Breast epithelium (tissue), 4 donors: ENCODE measurements at places on chromosomes 2 and 18. TPM values are rescaled to one million over a fixed set of nuclear protein-coding genes. Genes with fewer than 3 reads are reported as not detected.
A peak's percentile ranks its signal among the peaks of the same experiment; 100 is the strongest.

DNA sequence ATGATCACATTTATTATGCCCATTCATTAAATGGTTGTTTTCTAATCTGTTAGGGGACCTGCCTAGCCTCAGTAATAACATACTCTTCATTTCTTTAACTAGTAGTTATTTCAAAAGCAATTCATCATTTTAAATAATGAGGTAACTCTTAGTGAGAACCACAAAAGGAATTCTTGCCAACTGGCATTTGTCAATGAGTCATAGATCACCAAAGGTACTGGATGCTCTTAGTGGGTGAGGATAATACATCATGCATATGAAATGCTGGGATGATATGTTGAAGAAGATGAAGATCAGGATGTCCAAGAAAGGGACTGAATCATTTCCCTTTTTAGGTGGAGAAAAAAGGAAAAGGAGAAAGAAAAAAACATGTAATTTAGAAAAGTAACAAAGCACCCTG lies 826.2 kb upstream of the DDX18 start:
- H3K36me3 ChIP-seq: no peaks in the 10 kb centered on the region
- H3K4me1 ChIP-seq: no peaks in the 10 kb centered on the region
- no peak overlapping the region for H3K4me3 ChIP-seq
- no peak overlapping the region for H3K27ac ChIP-seq
- no peaks in the 10 kb centered on the region for H3K27me3 ChIP-seq
- DNase-seq: no peak

DNA sequence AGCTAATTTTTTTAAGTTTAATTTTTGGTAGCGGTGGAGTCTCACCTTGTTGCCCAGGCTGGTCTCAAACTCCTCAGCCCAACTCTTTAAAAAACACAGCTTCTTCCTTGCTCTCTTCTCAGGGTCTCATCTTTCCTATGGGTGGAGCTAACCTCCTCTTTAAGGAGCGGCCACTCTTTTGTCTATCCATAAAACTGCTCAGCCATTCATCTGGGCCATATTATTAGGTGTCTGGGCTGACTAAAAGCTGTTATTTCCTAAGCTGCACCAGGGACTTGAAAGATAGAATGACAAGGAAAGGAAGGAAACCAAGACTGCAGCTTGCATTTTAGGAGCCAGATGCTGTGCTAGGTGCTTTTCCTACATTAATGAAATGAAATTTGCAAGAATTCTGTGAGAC lies 35.8 kb upstream of the THOC1 start:
- no peak overlapping the region for H3K27ac ChIP-seq
- DNase-seq: no peak
- no peaks in the 10 kb centered on the region for H3K27me3 ChIP-seq
- H3K4me3 ChIP-seq: no peak overlapping the region
- no peaks in the 10 kb centered on the region for H3K36me3 ChIP-seq
- H3K4me1 ChIP-seq: no peaks in the 10 kb centered on the region

DNA sequence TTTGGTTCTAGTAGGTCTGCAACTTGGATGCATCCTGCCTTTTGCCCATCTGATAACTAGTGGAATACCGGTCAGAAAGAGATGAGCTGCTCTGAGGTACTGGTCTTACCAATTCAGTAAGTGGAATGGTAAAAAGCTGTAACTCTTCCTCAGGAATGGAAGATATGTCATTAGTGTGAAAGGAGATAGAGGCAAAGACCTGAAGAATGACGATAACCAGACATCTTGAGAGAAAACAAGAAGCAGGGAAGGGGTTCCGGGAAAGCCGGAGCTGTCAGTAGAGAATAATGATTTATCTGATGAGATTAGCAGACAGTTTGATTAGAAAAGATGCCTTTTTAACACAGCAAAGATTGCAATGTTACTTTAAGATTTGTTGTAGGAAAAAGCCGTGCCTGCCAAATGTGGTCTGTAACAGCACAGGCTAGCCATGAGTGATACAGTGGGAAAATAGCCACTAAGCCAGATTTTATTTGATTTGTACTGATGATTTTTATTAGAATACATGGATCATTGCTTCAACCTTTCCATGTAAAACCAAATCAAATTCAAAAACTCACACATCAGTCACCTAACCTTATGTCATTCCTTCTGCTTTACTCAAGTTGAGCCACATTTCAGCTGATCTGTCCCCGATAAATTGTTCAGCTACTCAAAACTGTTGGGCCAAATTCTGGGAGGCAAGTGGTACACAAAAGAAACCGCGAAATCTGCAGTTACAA lies 110.0 kb downstream of the TCF4 start:
- peak overlapping the region; percentile 78 for H3K27ac ChIP-seq
- no peaks in the 10 kb centered on the region for H3K36me3 ChIP-seq
- peak overlapping the region; percentile 50 for H3K4me3 ChIP-seq
- no peaks in the 10 kb centered on the region for H3K27me3 ChIP-seq

DNA sequence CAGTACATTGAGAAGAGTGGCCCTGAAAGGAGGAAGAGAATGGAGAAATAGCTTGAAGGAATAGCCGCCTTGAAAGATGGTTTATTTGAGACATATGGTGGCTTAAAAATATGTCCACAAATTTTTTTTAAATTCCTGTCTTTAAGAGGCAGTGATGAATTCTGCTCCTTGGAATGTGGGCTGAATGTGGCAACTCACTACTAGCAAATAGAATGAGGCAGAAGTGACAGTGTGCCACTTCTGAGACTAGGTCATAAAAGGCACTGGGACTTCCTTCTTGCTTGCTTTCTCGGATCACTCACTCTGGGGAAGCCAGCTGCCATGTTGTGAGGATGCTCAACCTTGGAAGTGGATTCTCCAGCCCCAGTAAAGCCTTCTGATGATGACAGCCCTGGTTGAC lies 67.0 kb downstream of the FAM161A start:
- H3K36me3 ChIP-seq: no peaks in the 10 kb centered on the region
- no peak overlapping the region for H3K4me3 ChIP-seq
- no peaks in the 10 kb centered on the region for H3K4me1 ChIP-seq
- H3K27me3 ChIP-seq: no peaks in the 10 kb centered on the region

GRCh38 chr18:42255908-42256765 lies 301.1 kb downstream of the PIK3C3 start:
- H3K27me3 ChIP-seq: no peaks in the 10 kb centered on the region
- H3K27ac ChIP-seq: no peak overlapping the region
- no peaks in the 10 kb centered on the region for H3K4me1 ChIP-seq
- no peaks in the 10 kb centered on the region for H3K36me3 ChIP-seq
- no peak overlapping the region for H3K4me3 ChIP-seq

- H3K4me3 ChIP-seq: no peak overlapping the region
- no peaks in the 10 kb centered on the region for H3K36me3 ChIP-seq
- DNase-seq: no peak
- no peak overlapping the region for H3K27ac ChIP-seq
- no peaks in the 10 kb centered on the region for H3K4me1 ChIP-seq
- H3K27me3 ChIP-seq: no peaks in the 10 kb centered on the region
These were observed 292.5 kb downstream of the TNS1 start for GRCh38 chr2:217710211-217710765.

The IL36RN gene
- total RNA-seq: not detected

The IFIH1 gene
- total RNA-seq: 9.6 TPM

- peaks cover 3% of the 10 kb centered on the region for H3K36me3 ChIP-seq
- DNase-seq: no peak
- no peak overlapping the region for H3K4me3 ChIP-seq
- H3K27ac ChIP-seq: no peak overlapping the region
These were observed 17.5 kb downstream of the STAT1 start for GRCh38 chr2:190996338-190996946.

DNA sequence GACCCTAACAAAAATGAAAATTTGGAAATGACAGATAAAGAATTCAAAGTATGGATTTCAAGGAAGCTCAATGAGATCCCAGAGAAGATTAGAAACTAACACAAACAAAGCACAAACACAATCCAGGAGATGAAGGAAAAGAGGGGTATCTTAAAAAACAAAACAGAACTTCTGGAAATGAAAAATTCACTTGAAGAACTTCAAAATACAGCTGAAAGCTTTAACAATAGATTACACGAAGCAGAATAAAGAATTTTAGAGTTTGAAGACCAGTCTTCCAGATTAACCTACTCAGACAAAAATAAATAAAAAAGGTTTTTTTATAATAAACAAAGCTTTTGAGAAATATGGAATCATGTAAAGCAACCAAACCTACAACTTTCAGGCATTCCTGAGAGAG lies 671.8 kb upstream of the SLC39A10 start:
- H3K4me3 ChIP-seq: no peak overlapping the region
- H3K27ac ChIP-seq: no peak overlapping the region
- no peaks in the 10 kb centered on the region for H3K27me3 ChIP-seq
- no peaks in the 10 kb centered on the region for H3K4me1 ChIP-seq
- no peak for DNase-seq
- H3K36me3 ChIP-seq: no peaks in the 10 kb centered on the region

DNA sequence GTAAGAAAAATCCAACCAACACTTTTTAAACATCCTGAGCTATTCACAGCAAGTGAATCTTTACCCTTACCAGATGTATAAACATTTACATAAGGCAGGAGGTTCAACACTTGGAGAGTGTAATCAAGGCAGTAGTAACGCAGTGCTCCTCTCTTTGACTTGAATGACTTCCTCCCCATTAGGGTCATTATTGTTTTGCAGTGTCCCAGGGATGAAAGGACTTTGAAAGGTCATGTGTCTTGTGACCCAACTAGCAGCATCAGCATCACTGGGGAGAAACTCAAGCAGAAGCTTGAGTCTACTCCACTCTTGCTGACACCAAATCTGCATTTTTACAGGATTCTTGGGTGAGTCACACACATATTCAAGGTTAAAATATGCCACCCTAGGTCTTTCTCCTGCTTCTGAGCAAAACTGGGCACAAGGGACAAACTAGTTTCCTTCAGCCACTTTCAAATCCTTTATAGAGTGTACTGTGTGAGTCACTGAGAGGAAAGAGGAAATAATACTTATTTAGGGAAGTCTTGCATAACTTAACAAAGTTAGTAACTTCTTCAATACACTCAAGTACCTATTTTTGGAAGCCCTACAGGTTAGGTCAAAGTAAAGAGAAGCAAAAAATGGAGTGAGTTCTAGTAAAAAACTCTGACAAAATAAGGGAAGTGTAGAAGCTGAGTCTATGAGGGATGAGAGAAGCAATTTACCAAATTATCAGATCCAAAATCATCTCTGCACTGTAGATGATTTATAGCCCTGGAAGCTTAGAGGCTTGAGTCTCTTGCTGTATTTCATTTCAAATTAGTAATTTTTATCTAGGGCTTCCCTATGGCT lies 51.0 kb upstream of the EML4 start:
- H3K27ac ChIP-seq: peak overlapping the region; percentile 40
- no peaks in the 10 kb centered on the region for H3K36me3 ChIP-seq
- no peak for DNase-seq

GRCh38 chr2:218295029-218295428 lies 2.7 kb upstream of the TMBIM1 start:
- H3K4me1 ChIP-seq: no peaks in the 10 kb centered on the region
- H3K27me3 ChIP-seq: no peaks in the 10 kb centered on the region
- H3K27ac ChIP-seq: peak overlapping the region; percentile 71
- H3K4me3 ChIP-seq: no peak overlapping the region
- no peaks in the 10 kb centered on the region for H3K36me3 ChIP-seq

The MCEE gene
- 27.5 TPM for total RNA-seq

DNA sequence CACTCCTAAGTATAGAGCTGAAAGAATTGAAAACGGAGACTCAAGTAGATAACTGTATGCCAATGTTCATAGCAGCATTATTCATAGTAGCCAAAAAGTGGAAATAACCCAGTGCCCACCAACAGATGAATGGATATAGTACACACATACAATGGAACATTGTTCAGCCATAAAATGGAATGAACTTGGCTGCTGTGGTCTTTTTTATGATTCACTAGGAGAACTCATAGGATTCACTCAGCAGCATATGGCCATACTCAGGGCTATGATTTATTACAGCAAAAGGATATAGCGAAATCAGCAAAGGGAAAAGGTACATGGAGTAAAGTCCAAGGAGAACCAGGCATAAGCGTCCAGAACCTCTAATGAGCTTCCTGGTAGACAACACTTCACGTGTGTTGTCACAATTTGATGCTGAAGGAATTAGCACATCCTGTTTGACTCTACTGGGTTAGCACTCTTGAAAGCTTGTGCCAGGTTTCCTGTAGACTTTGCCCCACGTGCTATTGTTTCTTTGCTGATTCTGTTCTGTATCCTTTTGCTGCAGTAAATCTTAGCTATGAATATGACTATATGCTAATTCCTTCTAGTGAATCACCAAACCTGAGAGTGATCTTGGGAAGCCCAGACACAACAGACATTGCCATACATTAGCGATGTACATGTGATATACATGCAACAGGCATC lies 15.7 kb downstream of the SPC25 start:
- no peak for DNase-seq
- no peaks in the 10 kb centered on the region for H3K4me1 ChIP-seq
- H3K27ac ChIP-seq: no peak overlapping the region
- H3K27me3 ChIP-seq: no peaks in the 10 kb centered on the region
- no peak overlapping the region for H3K4me3 ChIP-seq

The LRATD1 gene
- total RNA-seq: 10.0 TPM

DNA sequence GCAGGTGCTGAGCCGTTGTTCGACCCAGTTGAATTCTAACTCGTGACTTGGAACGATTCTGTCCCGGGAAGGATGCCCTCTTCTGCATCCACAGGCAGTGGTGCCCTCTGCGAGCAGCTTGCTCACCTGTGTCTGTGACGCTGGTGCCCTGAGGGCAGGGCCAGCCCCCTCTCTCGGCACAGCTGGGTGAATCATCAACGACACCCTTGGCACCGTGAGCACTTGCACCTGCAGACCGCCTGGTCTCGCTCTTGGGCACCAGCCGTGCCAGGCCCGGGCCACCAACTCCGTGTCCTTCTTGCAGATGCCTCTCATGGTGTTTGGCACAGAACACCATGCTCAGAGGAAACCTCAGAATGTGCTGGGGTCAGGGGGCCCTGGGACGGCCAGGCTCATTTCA lies 75.0 kb downstream of the SLC66A2 start:
- DNase-seq: peak; percentile 44
- no peaks in the 10 kb centered on the region for H3K36me3 ChIP-seq
- no peak overlapping the region for H3K27ac ChIP-seq

GRCh38 chr18:8771930-8772329 lies 66.6 kb downstream of the MTCL1 start:
- H3K4me1 ChIP-seq: no peaks in the 10 kb centered on the region
- DNase-seq: no peak
- H3K27ac ChIP-seq: no peak overlapping the region

DNA sequence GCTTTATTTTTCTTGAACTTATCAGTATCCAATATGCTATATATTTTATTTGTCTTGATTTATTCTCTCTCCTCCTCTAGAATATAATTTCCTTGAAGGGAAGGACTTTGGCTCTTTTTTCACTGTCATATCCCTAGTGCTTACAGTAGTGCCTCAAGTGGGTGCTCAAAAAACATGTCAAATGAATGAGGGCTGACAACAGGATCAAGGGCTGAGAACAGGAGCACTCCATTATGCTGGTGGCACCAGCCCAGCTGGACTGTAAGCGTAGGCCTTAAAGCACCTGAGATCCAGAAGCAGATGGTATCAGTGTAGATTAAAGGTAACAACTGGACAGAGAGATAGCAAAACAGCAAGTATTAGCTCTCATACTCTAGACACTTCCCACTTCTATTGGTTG lies 46.3 kb downstream of the PMS1 start:
- H3K4me3 ChIP-seq: no peak overlapping the region
- H3K27ac ChIP-seq: no peak overlapping the region
- DNase-seq: no peak
- no peaks in the 10 kb centered on the region for H3K27me3 ChIP-seq
- no peaks in the 10 kb centered on the region for H3K36me3 ChIP-seq

GRCh38 chr2:108911807-108912628 lies 77.0 kb downstream of the EDAR start:
- DNase-seq: no peak
- no peak overlapping the region for H3K4me3 ChIP-seq
- H3K27me3 ChIP-seq: no peaks in the 10 kb centered on the region

- no peak for DNase-seq
- no peak overlapping the region for H3K4me3 ChIP-seq
- no peaks in the 10 kb centered on the region for H3K27me3 ChIP-seq
- no peaks in the 10 kb centered on the region for H3K4me1 ChIP-seq
These were observed 332.7 kb downstream of the ZNF521 start for GRCh38 chr18:25019086-25019860.
